ENCODE measurements at places on chromosomes 12 and 14. TPM values are rescaled to one million over a fixed set of nuclear protein-coding genes. Genes with fewer than 3 reads are reported as not detected.

The ACOT4 gene
- total RNA-seq = 1.4 TPM

The OR4E2 gene
- total RNA-seq = not detected

DNA sequence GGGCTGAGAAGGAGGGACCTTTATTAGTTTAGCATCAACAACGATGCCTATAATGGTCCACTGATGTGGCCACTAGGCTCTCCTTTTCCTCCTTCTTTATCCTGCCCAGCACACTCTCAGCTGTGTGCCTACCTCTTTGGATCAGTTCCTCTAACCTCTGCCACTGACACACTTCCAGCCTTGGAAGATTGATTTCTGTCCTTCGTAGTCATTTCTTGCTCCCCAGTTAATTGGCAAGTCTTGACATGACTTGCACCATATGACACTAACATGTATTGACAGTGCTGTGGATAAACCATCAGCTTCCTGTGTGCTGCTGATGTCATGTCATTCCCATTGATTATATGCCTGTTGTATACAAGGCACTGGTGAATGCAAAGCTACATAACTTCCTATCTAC is 90.2 kb upstream of the PLEKHG7 start:
- no peak overlapping the region for H3K4me3 ChIP-seq
- H3K27me3 ChIP-seq = no peaks in the 10 kb centered on the region
- no peak for DNase-seq
- no peaks in the 10 kb centered on the region for H3K36me3 ChIP-seq
- H3K27ac ChIP-seq = no peak overlapping the region
- H3K4me1 ChIP-seq = no peaks in the 10 kb centered on the region

- peaks cover 11% of the 10 kb centered on the region for H3K4me1 ChIP-seq
- no peak for DNase-seq
- H3K27me3 ChIP-seq = no peaks in the 10 kb centered on the region
- peaks cover 27% of the 10 kb centered on the region for H3K36me3 ChIP-seq
- no peak overlapping the region for H3K27ac ChIP-seq
Observed at GRCh38 chr12:104292872-104293794, 10.4 kb upstream of the EID3 start.

The GSC gene
- total RNA-seq = 11.0 TPM

The CD163 gene
- 179 TPM for total RNA-seq

The SLC15A5 gene
- total RNA-seq = not detected

DNA sequence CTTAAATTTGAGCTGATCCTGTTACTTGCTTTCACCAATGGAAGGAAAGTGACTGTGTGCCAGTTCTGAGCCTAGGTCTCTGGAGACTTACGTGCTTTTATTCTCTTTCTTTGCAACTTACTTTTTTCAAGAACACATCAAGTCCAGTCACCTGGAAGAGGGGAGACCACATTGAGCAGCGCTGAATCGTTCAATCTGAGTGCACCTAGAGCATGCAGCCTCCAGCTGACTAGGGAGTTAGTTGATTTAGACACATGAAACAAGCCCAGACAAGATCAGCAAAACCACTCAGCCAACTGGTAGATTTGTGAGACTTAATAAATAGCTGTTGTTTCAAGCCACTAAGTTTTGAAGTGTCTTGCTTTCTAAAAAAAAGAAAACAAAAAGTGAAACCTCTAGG is 1014.8 kb upstream of the FBXO33 start:
- no peak overlapping the region for H3K27ac ChIP-seq
- peak; percentile 86 for DNase-seq
- H3K4me1 ChIP-seq = no peaks in the 10 kb centered on the region
- H3K27me3 ChIP-seq = no peaks in the 10 kb centered on the region
- H3K36me3 ChIP-seq = no peaks in the 10 kb centered on the region

GRCh38 chr14:20662968-20663732 is 21.2 kb upstream of the RNASE4 start:
- peak; percentile 45 for DNase-seq
- no peak overlapping the region for H3K4me3 ChIP-seq
- H3K27me3 ChIP-seq = peaks cover 21% of the 10 kb centered on the region
- H3K27ac ChIP-seq = no peak overlapping the region

DNA sequence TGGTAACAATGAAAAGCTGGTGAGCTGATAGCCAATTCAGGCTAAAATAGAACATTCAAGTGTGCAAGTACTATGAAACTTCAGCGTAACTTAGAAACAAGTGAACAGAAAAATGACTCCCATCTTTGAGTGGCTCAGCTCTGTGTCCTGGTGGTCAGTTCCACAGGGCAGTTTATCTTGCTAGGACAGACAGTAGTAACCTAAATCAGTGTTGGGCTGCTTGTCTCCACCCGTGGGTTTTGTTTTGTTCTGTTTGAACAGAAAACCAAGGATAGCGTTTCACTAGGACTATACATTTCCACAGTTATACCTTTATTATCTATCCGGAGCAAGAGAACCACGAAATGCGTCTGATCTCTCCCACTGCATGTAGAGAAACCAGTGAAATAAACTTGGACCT is 467.8 kb downstream of the EGLN3 start:
- H3K4me3 ChIP-seq = no peak overlapping the region
- DNase-seq = no peak

DNA sequence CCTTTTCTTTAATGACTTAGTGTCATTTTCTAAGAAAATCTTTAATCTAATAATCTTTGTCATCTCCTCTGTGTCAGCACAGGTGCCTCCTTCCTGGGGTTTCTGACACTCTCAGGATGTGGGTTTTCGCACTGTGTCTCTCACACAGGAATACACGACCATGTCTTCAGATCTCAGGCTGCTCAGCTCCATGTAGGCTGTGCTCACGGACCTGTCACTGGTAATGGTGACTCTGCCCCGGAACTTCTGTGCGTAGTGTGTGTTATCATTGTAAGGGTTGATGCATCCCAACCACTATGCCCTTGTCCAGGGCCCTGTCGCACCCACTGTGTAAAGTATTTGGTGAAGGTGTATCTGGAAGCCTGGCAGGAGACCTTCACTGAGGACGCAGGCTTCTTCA is 647.8 kb downstream of the TMEM121 start:
- H3K27ac ChIP-seq = no peak overlapping the region
- H3K27me3 ChIP-seq = no peaks in the 10 kb centered on the region
- DNase-seq = no peak
- H3K4me1 ChIP-seq = no peaks in the 10 kb centered on the region
- H3K4me3 ChIP-seq = no peak overlapping the region
- no peaks in the 10 kb centered on the region for H3K36me3 ChIP-seq

The LRRC74A gene
- not detected for total RNA-seq

GRCh38 chr14:76917745-76918255 is 91.6 kb downstream of the LRRC74A start:
- H3K4me1 ChIP-seq = peaks cover 72% of the 10 kb centered on the region
- peak; percentile 95 for DNase-seq
- peak overlapping the region; percentile 98 for H3K27ac ChIP-seq
- no peaks in the 10 kb centered on the region for H3K36me3 ChIP-seq
- no peaks in the 10 kb centered on the region for H3K27me3 ChIP-seq

GRCh38 chr12:5102261-5102789 is 58.6 kb downstream of the KCNA5 start:
- no peak for DNase-seq
- H3K36me3 ChIP-seq = no peaks in the 10 kb centered on the region
- no peaks in the 10 kb centered on the region for H3K4me1 ChIP-seq
- no peak overlapping the region for H3K27ac ChIP-seq

GRCh38 chr14:65131301-65131701 is 29.0 kb upstream of the MAX start:
- DNase-seq = no peak
- H3K36me3 ChIP-seq = no peaks in the 10 kb centered on the region
- no peak overlapping the region for H3K4me3 ChIP-seq
- H3K4me1 ChIP-seq = no peaks in the 10 kb centered on the region

The ASPG gene
- total RNA-seq = 8.2 TPM

The SIX6 gene
- total RNA-seq = not detected

DNA sequence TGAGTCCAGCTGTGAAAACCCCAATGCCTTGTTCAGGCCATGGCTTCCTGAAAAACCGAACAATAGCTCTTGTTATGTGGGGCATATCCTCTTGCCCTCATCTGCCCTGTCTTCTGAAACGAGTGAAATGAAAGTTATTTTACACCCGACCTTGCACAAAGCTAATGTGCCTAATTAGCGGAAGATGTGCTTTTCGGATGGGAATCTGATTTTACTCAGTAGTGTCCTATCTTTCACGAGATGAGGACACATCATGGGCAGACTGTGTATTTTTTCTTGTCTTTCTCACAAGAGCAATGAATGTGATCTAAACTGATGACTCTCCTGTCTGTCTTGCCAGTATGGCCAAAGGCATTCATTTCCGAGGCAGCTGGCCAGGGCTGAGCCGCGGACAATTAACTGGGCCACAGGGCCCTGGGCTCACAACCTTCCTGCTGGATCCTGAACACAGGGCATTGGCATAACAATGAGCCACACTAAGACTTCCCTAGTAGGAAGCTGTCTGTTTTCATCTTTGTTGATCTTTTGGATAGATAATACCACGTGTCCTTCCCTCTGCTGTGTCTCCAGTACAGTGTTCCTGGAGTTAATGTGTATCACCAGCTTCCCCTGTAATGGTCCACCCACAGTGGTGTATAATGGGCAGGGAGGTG is 86.0 kb upstream of the HIF1A start:
- H3K27me3 ChIP-seq = no peaks in the 10 kb centered on the region
- H3K4me3 ChIP-seq = no peak overlapping the region
- no peaks in the 10 kb centered on the region for H3K36me3 ChIP-seq
- peak; percentile 48 for DNase-seq
- peak overlapping the region; percentile 22 for H3K27ac ChIP-seq

DNA sequence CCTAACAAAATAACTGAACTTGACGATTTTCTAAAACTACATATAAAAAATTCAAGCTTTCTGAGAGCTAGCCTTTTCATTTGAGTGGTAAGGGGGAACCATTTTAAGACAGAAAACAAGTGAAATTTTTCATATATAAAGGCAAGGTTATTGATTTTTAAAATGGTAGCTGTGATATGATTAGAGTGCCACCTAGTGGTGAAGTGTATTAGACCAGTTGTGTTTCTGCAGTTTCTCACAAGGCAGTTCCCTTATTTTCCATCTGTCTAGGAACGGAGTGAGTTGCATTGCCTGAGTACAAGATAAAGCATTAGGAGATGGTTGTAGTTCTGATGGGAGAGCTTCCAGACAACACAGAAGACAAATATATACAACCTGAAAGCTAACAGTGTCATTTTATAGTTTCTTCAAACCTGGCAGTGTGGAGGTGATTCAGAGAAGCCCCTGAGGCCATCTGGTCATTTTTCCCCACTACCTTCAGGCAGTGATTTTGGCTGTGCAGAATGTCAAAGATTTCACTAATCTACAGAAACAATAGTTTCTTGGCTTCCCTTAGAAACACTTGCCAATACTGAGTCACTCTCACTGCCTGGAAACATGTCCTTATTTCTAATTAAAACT is 180.8 kb downstream of the C12orf50 start:
- H3K4me1 ChIP-seq = no peaks in the 10 kb centered on the region
- no peaks in the 10 kb centered on the region for H3K36me3 ChIP-seq
- H3K27me3 ChIP-seq = no peaks in the 10 kb centered on the region
- DNase-seq = no peak
- no peak overlapping the region for H3K4me3 ChIP-seq
- no peak overlapping the region for H3K27ac ChIP-seq

The ZDHHC22 gene
- total RNA-seq = not detected

GRCh38 chr14:64549791-64550620 is at the start of gene PPP1R36:
Gene PPP1R36, plus strand, starts transcription at chr14:64549961. Its CDS starts 37 bp downstream, at chr14:64549998.
- peaks cover 11% of the 10 kb centered on the region for H3K4me1 ChIP-seq
- H3K27ac ChIP-seq = no peak within 1 kb of the TSS
- no peaks in the 10 kb centered on the region for H3K36me3 ChIP-seq
- no peak within 1 kb of the TSS for H3K4me3 ChIP-seq

- no peaks in the 10 kb centered on the region for H3K36me3 ChIP-seq
- H3K4me3 ChIP-seq = no peak overlapping the region
- no peak for DNase-seq
- no peaks in the 10 kb centered on the region for H3K4me1 ChIP-seq
Observed at GRCh38 chr12:103269946-103270345, 225.8 kb downstream of the C12orf42 start.

The MYF6 gene
- not detected for total RNA-seq

The AKAP6 gene
- total RNA-seq = 34.5 TPM

DNA sequence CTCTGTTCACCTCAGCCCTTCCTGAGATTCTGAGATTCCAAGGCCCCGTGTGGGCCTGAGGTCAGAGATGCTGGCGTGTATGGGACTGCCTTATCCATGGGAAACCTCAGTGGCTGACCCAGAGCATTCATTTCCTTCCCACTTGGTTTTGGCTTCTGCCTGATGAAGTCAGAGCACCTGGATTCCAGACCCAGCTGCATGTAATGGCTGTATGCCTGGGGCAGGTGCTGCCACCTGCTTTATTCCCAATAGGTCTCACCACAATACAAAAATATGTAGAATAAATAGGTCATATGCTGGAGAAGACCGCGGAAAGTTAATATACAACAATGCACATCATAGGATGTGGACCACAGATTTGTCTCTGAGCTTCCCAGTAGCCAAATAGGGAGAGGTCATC is 25.6 kb downstream of the FIGNL2 start:
- no peak overlapping the region for H3K27ac ChIP-seq
- no peak overlapping the region for H3K4me3 ChIP-seq
- H3K27me3 ChIP-seq = no peaks in the 10 kb centered on the region
- H3K4me1 ChIP-seq = no peaks in the 10 kb centered on the region
- no peaks in the 10 kb centered on the region for H3K36me3 ChIP-seq

GRCh38 chr12:60947533-60947932 is 1312.7 kb upstream of the USP15 start:
- no peak for DNase-seq
- H3K4me1 ChIP-seq = no peaks in the 10 kb centered on the region
- no peaks in the 10 kb centered on the region for H3K27me3 ChIP-seq
- no peak overlapping the region for H3K4me3 ChIP-seq

DNA sequence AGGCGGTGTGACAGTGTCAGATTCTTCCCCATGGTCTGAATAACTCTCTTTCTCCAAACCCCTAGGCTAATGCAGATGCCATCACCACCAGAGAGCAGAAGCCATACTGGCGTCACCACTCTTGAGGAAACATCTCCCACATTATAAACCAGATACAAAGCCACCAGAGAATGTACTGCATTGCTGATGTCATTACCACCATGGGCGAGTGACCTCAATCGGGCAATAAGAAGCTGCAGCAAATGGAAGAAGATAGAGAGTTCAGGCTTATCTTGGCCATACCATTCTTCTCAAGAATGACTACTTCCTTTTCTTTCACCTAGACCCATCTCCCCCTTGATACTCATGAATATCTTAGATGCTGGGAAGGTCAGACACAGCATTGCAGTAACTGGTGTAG is 1157.2 kb downstream of the TMEM121 start:
- no peaks in the 10 kb centered on the region for H3K4me1 ChIP-seq
- no peak overlapping the region for H3K4me3 ChIP-seq
- no peak for DNase-seq

DNA sequence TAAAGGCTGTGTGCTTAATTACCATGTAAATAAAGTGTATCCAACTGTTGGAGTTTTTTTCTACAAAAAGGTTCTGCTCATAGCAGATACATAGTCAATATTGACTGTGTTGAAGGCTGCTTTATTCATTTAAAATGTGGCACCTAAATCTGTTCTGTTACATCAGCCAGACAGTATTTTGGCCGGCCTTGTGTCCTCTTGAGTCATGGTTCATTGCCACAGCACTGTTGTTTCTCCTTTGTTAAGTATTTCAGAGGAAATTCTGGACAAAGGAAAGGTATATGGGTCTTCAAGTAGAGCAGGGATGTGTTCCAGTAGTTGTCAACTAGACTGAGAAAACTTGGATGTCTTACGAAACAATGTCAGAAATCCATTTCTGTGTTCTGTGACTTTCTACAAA is 95.5 kb downstream of the SLC38A6 start:
- H3K27me3 ChIP-seq = no peaks in the 10 kb centered on the region
- H3K4me3 ChIP-seq = no peak overlapping the region
- H3K27ac ChIP-seq = no peak overlapping the region
- peak; percentile 25 for DNase-seq

The TRAF3 gene
- total RNA-seq = 19.5 TPM

The GPR135 gene
- 7.4 TPM for total RNA-seq

All from thyroid gland (tissue), 4 donors.